ENCODE measurements at places on chromosomes 7 and 10. TPM values are rescaled to one million over a fixed set of nuclear protein-coding genes. Genes with fewer than 3 reads are reported as not detected.
A peak's percentile ranks its signal among the peaks of the same experiment; 100 is the strongest.

GIMAP7 gene
- 0.33 TPM for total RNA-seq

FFAR4 gene
- 0.92 TPM for total RNA-seq

DNA sequence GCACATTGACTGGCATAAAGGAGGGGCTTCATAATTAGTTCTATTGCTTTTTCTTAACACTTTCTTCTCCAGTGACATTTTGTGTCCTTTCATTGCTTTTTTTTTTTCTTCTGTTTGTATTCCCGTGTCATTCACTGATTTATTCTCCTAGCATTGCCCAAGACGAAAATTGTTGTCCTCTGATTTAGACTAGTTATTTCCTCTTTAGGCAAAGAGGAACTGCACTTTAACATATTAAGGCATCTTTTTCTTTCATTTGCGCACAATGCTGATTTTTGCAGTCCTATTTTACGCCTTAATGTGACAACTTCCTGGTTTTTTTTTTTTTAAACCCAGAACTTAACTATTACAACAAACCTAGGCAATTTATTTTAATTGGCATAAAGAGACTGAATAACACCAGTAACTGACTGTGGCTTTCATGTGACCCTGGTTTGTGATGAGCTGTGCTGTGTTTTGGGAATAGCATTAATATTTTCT, 39.7 kb downstream of the ARID5B start:
- DNase-seq = no peak

DNA sequence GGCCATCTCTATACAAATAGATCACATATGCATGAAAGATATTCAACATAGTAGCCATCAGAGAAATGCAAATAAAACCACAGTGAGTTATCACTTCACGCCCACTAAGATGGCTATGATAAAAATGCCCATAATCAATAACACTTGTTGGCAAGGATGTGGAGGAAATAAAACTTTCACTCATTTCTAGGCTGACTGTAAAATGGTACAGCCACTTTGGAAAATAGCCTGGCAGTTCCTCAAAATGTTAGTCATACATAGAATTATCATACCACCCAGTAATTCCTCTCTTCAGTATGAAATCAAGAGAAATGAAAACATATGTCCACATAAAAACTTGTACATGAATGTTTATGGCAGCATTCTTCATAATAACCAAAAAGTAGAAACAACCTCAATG, 324.9 kb downstream of the LRRTM3 start:
- no peak for DNase-seq

MYO1G gene
- 0.41 TPM for total RNA-seq

- DNase-seq = no peak
Measured at GRCh38 chr7:76380623-76380966, 21.8 kb upstream of the YWHAG start.

PPA1 gene
- total RNA-seq = 174 TPM

DYDC1 gene
- total RNA-seq = not detected

LRRTM3 gene
- total RNA-seq = 0.10 TPM

DNA sequence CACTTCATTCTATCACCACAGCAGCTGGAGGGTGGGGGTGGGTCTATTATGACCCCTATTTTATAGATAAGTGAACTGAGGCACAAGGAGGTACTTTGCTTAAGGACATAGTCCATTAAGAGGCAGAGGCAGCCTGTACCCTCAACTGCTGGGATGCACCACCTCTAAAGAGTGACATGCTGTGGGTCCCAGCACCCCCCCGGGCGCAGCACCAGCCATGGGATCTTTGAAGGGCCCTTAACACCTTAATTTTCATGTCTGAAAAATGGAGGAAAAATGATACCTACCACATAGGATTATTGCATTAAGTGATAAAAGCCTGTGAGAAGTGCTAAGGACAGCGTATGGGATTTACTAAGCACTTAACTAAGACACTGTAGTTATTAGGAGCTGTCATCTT, 15.4 kb downstream of the ADCYAP1R1 start:
- no peak for DNase-seq

DNA sequence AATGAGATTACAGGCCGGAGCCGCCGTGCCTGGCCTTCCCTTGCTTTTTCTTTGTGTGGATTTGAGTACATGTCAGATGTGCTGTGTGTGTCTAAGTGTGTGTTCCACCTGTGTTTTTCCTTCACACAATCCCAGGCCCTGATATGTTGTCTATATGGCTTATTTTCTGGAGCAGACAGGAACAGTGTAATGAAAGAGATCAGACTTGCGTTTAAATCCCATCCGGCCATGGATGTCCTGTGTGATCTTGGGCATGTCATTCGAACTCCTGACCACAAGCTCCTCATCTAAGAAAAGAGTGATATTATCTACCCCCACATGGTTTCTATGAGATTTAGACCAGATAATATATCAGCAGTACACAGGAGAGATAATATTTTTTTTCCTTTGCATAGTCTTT, 37.2 kb downstream of the APBB1IP start:
- DNase-seq = no peak

VPS37D gene
- 4.4 TPM for total RNA-seq

- DNase-seq = no peak
Measured at GRCh38 chr7:69166979-69167516, 431.2 kb upstream of the AUTS2 start.

DNA sequence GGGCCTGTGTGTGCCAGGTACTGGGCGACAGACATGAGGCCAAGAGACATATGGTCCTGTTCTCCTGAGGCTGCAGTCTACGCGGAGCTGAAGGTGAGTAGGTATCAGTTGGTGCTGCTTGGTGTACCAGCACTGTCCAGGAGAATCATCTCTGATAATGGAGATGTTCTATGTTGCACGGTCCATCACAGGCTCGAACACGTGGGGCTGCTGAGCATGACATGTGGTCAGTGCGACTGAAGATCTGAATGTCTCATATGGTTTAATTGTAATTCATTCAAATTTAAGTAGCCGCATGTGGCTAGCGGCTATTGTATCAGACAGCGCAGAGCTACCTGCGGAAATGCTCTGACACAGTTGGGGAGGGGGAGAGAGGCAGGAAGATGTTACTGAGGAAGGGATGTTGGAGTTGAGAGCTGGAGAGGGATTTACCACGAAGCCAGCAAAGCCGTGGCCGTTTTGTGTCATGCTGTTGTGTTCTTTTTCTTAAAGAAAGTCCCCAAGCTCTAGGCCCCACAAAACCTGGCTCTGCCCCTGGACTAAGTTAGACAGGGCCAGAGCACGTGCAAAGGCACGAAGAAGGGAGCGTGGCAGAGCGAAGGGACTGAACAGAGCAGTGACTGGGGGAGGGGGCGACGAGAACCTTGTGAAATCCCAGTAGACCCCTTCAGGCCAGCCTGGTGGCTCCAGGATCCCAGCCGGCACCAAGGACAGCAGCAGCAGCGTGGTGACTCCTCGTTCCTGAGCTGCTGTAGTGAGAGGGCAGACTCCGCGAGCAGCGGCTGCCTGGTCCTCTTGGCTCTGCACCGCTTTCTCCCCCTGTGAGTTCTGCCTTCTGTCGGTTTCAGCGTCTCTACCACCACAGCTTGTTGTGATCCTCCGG, 20.0 kb downstream of the SMKR1 start:
- DNase-seq = no peak

PRSS58 gene
- not detected for total RNA-seq

- DNase-seq = no peak
Measured at GRCh38 chr7:66323114-66323796, 118.1 kb downstream of the TPST1 start.

- no peak for DNase-seq
Measured at GRCh38 chr7:159042103-159042502, 102.6 kb downstream of the VIPR2 start.

DNA sequence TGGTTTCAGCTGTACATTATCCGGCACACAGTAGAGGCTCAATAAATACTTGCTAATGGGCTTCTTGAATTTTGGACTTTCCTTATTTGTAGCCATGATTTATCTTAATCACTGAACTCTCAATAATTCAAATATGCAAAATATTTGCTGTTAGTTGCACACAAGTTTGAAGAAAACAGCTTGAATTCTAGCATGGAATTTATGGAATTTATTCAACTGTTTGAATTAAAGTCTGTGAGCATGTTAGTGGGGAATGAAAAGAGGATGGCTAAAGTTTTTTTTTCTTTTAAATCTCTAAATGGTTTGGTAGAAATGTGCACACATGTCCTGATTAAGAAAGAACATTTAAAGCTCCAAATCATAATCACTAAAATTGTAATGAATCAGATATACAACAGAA, 42.5 kb downstream of the SIRT1 start:
- no peak for DNase-seq

DNA sequence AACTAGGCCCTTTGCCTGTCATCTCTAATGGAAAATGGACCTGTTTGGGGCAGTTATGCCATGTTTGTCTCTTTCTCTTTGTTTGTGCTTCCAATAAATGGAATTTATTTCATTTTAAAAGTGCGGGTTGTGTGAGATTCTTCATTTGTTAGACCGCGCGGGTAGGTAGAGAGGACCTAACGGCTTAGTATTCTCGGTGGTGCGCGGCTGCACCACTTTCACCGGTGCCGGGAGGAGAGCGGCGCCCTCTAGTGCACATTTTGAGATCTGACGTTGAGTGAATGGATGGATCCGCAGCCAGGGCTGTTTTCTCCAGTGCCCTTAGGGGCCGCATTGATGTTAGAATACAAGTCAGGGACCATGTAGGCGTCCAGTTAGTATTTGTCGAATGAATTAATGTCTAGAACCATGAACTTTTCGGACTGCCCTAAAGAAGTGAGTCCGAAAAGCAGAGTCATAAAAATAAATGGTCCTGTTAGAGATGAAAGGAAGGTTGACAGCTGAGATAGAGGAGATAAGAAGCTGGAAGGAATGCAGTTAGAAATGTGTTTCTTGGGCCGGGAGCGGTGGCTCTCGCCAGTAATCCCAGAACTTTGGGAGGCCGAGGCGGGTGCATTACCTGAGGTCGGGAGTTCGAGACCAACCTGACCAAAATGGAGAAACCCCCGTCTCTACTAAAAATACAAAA, 29.3 kb upstream of the GIMAP8 start:
- DNase-seq = peak; percentile 71

DNA sequence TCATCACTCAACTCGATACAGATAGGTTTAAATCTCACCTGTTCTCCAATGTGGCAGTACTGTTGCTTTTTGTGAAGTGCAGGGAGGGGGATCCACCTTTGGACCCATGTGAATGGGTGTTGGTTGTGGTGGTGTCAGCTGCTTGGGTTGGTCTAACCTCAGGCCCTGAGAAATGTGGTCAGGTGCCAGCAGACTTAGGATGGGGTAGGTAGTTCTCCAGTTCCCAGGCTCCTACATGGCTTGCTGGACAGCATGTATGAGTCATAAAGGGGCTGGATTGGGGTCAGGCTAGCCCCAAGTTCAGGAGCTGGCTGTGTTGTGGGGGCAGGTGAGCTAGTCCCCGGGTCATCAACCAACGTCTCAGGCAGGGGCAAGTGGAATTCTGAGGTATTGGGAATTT, 472.6 kb upstream of the CNTNAP2 start:
- DNase-seq = no peak

DNA sequence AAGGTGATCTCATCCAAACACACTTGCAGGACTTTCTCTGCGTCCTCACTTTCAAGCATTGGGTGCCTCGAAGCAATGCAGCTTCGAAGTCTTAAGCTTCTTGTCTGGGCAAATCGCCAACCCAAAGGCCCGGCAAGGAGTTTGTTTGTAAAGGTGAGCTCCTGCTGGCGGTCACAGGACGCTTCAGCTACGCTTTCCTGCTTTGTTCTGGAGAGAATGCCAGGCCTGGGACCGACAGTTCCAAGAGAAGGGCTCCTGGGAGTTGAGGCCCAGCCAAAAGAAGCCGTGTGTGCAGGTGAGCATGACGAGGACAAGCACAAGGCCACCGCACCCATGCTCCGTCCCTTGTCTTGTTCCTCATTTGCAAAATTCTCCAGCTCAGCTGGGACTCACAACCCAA, 106.6 kb upstream of the DOCK1 start:
- no peak for DNase-seq

DNA sequence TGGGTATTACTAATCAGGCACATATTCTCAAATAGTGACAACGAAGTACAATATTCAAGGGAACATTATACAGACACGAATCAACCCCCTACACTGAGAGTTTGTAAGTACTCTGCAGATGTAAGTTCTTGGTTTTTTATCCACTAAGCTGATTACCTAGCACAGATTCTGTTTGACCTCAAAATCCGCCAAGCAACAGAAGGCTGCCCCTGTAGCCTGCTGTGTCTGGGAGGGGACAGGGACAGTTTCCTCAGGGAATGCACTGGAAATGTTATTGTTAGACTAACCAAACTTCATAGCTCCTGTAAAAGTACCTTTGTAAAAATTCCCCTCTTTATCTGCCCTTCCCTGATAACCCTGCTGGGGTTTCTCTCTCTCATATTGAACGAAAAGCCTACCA, 45.2 kb upstream of the ZRANB1 start:
- no peak for DNase-seq

MRLN gene
- not detected for total RNA-seq

DNA sequence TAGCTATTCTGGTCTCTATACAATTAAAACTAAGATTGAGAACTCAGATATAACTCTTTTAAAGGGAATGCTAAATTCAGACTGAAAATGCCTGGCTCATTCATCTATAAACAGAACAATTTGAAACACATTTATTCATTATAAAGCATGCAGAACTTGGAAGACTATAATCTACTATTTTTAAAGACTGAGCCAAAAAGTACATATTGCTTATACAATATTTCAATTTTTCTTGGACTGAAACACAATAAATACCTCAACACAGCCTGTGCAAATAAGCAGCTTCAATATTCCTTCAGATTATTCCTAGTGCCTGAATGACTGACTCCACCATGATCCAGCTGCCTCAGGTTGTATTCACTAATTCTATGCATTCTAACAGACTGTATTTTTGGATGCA, 15.5 kb upstream of the PHYH start:
- DNase-seq = no peak

- peak; percentile 64 for DNase-seq
Measured at GRCh38 chr7:30348083-30348560, 63.7 kb downstream of the ZNRF2 start.

DNA sequence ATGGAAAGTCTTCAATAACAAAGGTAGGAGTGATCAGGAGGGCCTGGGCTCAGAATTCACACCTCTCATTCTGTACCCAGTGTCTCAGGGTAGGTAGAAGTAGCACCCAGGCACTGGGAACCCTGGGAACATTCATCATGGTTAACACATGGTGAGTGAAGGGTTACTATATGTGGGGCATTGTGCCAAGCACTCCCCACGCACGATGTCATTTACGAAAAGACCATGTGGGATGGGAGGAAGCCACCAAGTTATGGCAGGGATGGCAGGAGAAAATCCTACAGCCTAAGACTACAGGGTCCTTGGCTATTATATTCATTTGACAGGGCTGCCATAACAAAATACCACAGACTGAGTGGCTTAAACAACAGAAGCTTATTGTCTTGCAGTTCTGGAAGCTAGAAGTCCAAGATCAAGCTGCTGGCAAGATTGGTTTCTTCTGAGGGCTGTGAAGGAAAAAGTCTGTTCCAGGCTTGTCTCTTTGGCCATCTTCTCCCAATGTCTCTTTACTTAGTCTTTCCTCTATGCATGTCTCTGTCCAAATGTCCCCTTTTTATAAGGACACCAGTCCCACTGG, 27.7 kb upstream of the DDIT4 start:
- no peak for DNase-seq

- no peak for DNase-seq
Measured at GRCh38 chr7:71112436-71112835, 19.5 kb upstream of the GALNT17 start.

- no peak for DNase-seq
Measured at GRCh38 chr10:22932626-22933370, 4.9 kb downstream of the ARMC3 start.
